ENCODE measurements at places on chromosomes 6 and 20.
A peak's percentile ranks its signal among the peaks of the same experiment; 100 is the strongest.

- ATAC-seq: peak; percentile 83
These were observed 105.4 kb upstream of the AKIRIN2 start for GRCh38 chr6:87807475-87807874.

DNA sequence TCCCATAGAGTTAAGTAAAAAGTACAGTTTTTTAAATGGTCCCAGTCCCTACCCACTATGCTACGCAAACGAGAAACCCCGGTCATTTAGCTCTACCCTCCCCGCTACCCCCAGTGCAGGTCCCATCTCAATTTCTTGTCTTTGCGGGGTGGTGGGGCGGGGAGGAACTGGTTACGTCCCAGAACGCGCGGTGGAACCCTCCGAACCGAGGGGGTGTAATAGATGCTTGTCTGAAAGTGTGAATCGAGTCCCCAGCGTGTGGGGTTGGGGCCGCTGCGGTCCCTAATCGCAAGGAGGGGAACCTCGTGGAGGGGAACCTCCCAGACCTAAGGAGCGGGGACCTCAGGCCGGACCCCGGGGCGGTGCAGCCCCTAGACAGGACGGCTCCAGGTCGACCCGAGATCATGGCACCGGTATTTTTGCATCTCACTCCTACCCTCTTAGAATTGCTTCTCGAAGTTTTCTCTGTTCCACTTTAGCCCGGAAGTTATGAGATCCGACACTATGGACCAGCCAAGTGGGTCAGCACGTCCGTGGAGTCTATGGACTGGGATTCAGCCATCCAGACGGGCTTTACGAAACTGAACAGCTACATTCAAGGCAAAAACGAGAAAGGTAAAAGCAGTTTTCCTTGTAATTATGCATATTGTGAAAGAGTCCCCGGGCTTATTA, 779 bp downstream of the HEBP2 start:
- ATAC-seq: peak; percentile 51

GRCh38 chr20:60213126-60213893, 255.1 kb downstream of the CDH26 start:
- no peak for ATAC-seq

DNA sequence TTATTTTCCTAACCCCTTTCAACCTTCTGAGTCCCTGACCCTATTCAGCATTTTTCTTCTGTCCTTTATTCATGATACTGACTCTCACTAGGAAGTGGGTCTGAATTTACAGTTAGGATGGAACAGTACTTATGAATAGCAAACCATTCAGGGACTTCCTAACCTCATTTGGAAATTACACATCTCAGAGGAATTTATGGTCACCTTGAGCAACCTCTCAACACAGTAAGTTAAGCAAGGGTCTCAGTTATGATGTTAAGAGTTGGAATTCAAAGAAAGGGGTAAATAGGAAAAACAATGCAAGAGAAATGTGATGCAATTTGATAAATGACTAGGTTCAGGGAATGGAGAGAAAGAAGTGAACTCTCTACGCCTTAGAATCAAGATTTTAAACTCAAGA, 97.3 kb downstream of the GPR6 start:
- no peak for ATAC-seq

GRCh38 chr6:40762981-40763380, 175.8 kb upstream of the LRFN2 start:
- ATAC-seq: no peak

GRCh38 chr20:933029-933428, 16.9 kb upstream of the ANGPT4 start:
- no peak for ATAC-seq

GRCh38 chr6:34226731-34227586, 9.7 kb upstream of the HMGA1 start:
- no peak for ATAC-seq

Measured in stimulated activated memory B cell treated with anti-CD40 and anti-IgM and Interleukin-4, amounts not matched to agents 10 μg/mL and 1 μg/mL and 100 μg/mL, for 72 hours (primary cell).